Putamen (tissue), 1 donor: ENCODE measurements at places on chromosomes 13 and 19.

- no peak for DNase-seq
These were observed 2380.9 kb downstream of the PCDH9 start for GRCh38 chr13:64849196-64849595.

DNA sequence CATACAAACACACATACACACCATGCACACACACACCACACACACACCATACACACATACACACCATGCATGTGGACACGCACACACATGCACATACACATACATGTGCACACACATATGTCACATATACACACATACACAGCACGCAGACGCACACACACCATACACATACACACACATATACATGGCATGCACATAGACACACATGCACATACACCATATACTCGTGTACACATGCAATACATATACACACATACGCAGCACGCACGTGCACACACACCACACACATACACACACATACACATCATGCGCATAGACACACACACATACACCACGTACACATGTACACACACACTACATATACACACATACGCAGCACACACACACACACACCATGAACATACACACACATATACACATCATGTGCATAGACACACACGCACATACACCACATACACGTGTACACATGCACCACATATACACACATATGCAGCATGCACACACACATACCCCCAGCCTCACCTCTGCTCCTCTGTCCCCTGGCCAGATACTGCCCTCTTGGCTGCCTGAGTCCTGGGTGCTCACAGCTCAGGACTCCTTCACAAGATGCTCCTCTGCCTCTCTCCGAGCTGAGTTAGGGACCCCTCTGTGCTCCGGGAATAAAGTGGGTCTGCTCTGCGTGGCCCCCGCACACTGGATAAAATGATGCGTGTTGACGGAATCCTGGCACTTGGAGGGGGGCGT is 70.9 kb upstream of the ARHGEF7 start:
- DNase-seq: no peak

GRCh38 chr19:46408664-46409039 is 4.7 kb downstream of the CCDC8 start:
- no peak for DNase-seq

DNA sequence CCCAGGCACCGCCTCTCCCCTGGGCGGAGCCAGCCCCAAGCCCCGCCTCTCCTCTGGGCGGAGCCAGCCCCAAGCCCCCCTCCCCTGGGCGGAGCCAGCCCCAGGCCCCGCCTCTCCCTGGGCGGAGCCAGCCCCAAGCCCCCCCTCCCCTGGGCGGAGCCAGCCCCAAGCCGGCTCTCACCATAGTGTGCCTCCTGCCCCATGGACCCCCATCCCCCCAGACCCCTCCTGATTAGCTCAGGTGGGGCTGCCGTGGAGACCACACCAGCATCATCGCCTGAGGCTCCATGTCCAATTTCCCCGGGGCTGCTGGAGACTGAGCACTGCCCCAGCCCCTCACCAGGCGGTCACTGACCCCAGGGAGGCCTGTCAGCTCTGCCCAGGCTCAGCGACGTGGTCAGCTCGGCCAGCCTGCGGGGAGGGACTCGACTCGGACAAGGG is 4.2 kb upstream of the MADCAM1 start:
- DNase-seq: no peak

- no peak for DNase-seq
These were observed 4.2 kb upstream of the AP1M1 start for GRCh38 chr19:16193466-16193865.

GRCh38 chr19:21398851-21399250 is 1.9 kb downstream of the ZNF493 start:
- DNase-seq: no peak

DNA sequence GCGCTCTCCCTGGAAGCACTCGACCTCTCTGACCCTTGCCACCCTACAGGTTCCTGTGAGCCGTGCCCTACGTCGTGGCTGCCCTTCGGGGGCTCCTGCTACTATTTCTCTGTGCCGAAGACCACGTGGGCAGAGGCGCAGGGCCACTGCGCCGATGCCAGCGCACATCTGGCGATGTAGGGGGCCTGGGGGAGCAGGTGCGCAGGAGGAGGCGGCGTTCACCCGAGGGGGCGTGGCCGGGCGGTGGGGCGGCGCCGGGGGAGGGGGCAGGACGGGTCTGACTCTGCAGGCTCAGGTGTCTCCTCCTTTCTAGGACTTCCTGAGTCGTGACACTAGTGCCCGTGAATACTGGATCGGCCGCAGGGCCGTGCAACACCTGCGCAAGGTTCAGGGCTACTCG is 26.4 kb downstream of the CLEC4M start:
- no peak for DNase-seq

- no peak for DNase-seq
These were observed 564.8 kb upstream of the SLITRK1 start for GRCh38 chr13:84446972-84447639.

GRCh38 chr19:6891761-6892385 is 4.5 kb downstream of the ADGRE1 start:
- no peak for DNase-seq

GRCh38 chr13:83085186-83085900 is 796.9 kb downstream of the SLITRK1 start:
- DNase-seq: no peak

DNA sequence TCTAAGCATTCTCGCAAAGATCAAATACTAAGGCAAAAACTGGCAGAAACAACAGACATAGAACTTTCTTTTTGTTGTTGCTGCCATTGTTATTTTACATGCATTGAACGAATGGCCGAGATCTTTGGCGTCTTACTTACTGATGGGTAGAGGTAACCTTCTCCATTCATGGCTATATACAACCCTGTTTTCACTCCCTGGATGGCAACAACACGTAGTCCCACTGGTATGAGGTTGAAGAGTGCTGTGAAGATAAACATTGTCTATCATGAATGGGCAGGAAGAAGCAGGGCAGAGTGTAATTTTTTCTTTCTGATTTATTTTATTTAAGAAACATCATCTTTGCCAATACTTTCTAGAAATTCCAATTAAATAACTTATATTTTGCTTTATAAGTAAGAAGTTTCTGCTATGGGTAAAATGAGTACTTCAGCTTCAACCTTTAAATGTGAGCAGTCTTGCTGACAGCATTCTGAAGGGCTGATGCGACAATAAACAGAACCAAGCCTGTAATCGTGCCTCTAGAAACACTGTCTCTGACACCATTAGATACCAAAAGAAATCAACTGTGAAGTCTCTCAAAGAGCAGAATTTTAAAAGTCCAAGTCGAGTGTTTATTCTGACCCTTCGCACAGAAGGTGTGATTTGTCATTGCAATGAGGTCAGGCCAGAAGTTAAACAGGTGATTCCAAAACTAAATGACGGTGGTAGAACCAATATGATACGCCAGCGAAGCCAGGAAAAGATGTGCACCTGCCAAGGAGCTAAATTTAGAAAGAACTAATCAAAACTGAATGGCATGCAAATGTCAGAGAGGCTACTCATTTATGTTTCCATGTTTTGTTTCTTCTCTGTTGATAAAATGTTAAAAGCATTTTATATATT is 416.4 kb downstream of the ITGBL1 start:
- DNase-seq: no peak

GRCh38 chr13:31846182-31846938 is 107.0 kb downstream of the RXFP2 start:
- DNase-seq: peak; percentile 85

- DNase-seq: no peak
These were observed 3.3 kb downstream of the GNA11 start for GRCh38 chr19:3097442-3097871.

DNA sequence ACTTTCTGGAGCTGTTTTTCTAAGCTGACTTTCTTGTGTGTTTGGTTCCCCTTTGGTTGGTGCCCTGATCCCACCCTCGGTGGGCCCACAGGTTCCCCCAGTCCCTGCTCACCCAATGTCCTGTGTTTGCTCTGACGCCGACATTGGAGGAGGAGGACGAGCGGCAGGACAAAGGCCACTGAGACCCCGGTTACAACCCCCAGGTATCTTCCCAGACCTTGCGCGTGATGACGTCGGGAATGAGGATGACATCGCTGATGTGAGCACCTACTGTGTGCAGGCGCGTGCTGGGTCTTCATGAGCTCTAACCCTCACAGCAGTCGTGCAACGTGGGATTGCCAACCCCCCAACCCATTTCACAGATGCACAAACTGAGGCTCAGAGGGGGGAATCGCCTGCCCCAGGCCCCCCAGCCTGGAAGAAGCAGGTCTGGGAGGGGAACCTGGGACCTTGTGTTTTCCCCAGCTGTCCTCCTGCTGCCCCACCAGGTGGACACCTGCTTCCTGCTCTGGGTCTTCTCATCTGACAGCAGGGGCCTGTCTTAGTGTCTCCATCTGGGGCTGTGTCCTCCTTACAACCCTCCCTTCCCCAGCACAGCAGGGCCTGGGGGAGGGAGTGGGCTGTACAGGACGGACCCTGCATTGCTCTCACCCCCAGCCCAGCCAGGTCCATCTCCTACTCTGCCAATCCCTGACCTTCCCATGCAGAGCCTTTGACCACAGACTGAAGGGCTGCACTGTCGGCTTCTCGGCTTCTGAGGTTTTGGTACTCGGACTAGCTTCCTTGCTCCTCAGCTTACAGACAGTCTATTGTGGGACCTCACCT is 4.7 kb upstream of the LILRA6 start:
- no peak for DNase-seq

DNA sequence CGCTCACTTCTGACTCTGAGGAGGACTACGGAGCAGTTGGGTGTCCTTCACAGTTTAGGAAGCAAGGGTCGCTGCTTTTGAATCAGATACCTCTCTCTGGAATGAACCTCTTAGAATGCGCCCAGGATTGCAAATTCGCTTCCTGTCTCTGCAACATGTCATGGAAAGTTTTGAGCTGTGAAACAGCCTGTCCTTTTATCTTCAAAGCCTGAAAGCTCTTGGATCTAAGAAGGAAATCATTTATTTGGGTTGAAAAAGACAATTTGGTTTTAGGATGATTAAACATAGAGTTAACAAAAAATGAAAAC is 134.1 kb downstream of the KATNAL1 start:
- DNase-seq: no peak

DNA sequence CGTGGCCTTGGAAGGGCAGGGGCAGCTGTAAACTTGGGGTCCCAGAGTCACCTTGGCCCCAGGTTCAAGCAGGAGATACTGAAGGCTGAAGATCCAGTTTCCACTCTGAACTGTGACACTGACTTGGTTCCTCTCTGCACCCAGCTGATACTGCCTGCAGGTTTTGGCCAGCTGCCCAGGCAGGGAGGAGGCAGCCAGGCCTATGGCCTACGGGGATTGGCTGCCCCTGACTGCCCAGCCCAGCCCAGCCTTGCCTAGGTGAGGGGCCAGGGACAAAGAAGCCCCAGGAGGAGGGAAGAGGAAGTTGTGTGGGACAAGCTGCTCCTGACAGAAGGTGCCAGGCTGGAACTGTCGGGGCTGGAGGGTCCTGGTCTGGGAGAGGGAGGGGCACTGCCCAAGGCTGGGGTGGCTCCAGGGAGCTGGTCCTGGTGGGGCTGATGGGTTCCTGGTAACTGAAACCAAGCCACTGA is 51.7 kb upstream of the CYP4F8 start:
- DNase-seq: no peak

- DNase-seq: no peak
These were observed 8.6 kb downstream of the LILRA6 start for GRCh38 chr19:54233941-54234340.

GRCh38 chr19:13363954-13364353 is 142.3 kb downstream of the CACNA1A start:
- DNase-seq: no peak

DNA sequence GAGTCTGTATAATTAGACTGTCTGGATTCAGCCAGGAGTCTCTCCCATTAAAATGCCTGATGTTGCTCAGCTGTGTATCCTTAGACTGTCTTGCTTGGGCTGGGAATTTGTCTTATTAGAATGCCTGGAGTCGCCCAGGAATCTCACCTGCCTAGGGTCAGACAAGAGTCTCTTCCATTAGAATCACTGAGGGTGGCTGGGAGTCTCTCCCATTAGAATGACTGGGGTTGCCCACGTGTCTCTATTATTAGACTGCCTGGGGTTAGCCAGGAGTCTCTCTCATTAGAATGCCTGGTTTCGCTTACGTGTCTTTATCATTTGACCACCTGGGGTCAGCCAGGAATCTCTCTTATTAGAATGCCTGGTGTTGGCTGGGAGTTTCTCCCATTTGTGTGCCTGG is 1450.0 kb downstream of the UQCRFS1 start:
- DNase-seq: no peak

DNA sequence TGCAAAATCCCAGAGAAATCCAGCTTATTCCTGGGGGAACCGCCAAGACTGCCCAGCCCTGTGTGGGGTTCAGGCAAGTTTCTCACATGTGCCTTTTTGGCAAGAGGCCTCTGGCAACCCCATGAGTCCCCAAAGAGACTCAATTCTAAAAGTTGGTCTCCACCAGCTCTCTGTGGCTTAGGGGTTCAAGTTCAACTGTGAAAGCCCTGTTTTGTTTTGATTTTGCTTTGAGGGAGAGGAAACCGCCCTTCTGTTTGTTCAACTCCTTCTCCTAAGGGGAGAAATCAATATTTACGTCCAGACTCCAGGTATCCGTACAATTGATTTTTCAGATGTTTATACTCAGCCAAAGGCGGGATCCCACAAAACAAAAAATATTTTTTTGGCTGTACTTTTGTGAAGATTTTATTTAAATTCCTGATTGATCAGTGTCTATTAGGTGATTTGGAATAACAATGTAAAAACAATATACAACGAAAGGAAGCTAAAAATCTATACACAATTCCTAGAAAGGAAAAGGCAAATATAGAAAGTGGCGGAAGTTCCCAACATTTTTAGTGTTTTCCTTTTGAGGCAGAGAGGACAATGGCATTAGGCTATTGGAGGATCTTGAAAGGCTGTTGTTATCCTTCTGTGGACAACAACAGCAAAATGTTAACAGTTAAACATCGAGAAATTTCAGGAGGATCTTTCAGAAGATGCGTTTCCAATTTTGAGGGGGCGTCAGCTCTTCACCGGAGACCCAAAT is 583 bp upstream of the LDLR start:
- DNase-seq: no peak

GRCh38 chr19:32671883-32672593 is 2.9 kb downstream of the ANKRD27 start:
- no peak for DNase-seq
